SW 1271 (cell line): ENCODE measurements at places on chromosomes 16 and 17.
A peak's percentile ranks its signal among the peaks of the same experiment; 100 is the strongest.

- DNase-seq: no peak
Observed at GRCh38 chr17:78548725-78549124, 28.5 kb downstream of the DNAH17 start.

DNA sequence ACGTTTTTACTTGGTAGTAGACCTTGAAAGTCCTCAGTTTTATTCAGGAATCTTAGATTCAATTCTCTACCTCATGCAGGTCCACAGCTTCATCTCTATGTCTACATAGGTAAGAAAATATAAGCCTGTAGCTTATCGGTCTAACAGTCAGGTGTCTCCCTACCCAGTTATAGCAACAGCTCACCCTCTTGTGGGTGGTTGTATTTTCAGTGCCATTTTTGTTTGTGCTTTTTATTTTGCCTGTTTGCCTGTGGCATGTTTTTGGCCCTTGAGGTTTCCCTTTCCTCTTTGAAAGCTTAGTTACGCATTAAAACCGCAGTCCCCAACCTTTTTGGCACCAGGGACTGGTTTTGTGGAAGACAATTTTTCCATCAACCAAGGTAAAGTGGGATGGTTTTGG is 23.6 kb upstream of the WIPI1 start:
- no peak for DNase-seq

- DNase-seq: peak; percentile 45
Observed at GRCh38 chr17:45170931-45171337, 9.3 kb downstream of the HEXIM2 start.

DNA sequence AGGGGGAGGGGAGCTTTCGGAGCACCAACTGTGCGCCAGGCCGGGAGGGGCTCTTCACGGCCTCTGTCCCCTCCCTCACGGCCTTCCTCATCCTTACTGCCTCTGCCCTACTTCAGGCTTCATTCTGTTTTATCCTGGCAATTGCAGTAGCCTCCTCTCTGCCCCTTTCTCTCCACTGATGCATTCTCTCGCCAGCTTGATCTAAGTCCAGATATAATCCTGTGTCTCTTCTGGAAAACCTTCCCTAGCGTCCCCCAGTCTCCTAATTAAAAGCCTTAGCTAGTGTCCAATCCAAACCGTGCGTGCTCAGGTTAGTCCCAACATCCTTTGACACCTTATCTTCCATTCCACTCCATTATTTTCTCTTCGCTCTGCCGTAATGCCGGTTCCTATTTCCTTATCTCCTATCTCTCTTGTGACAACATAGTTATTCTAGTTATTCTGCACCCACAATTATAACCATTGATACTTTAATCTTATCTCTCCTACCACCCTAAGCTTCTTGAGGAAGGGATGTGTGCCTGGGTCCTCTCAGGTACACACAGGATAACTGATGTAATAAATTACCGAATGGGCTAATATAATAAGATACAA is 869 bp downstream of the ZNF48 start:
- peak; percentile 41 for DNase-seq

DNA sequence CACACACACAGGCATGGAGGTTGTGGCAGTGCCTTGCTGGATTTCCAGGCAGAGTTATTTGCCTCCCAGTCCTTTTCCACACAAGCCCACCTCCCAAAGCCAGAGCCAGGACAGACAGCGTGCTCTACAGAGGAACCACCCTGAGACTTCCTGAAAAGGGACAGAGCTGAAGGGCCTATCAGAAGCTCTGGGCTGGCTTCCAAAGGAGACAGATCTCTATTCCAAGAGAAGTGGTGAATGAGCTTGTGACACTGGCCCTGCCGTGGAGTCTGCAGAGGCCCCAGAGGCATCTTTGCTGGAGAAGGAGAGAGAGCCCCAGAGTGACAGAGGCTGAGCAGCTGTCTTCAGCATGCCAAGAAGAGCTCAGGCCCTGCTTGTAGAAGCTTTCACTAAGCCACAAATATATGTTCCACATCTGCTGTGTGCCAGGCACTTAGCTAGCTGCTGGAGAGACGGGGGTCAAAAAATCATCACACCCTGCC is 8.3 kb upstream of the LPCAT2 start:
- no peak for DNase-seq

- no peak for DNase-seq
Observed at GRCh38 chr17:19013806-19014627, 9.5 kb upstream of the FAM83G start.

GRCh38 chr16:12681653-12682052 is 122.0 kb downstream of the CPPED1 start:
- no peak for DNase-seq

DNA sequence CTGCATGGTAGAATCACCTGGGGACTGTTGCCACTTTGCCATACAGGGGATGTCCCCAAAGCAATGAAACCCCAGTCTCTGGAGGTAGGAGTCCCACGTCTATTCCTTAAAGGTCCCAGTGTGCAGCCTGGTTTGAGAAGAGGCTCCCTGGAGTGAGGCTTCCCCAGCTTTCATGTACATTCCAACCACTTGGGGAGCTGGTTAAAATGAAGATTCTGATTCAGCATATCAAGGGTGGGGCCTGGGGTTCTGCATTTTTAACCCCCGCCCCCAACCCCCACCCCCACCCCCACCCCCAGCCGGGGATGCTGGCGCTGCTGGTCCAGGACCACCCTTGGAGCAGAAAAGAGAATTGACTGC is 241.2 kb downstream of the FOXL1 start:
- DNase-seq: no peak

GRCh38 chr17:1173432-1174262 is 6.1 kb downstream of the ABR start:
- DNase-seq: no peak

GRCh38 chr16:48121276-48121675 is 34.5 kb downstream of the ABCC12 start:
- no peak for DNase-seq

DNA sequence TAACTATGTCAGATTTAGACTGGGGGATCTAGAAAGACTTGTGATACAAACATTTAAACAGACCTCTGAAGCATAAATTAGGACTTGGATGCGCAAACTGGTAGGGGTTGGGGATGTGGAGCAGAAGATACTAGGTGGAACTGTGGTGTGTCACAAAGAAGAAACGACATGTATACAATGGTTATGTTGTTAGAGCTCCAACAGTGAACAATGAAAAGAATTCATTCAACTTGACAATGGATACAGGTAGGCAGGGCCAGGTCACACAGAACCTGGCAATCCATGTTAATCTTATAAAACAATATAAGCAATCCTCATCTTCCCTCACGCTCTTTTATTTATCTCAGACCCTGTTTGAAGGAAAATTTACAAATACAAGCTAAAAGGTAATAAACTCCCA is 102.0 kb downstream of the CDC27 start:
- no peak for DNase-seq

DNA sequence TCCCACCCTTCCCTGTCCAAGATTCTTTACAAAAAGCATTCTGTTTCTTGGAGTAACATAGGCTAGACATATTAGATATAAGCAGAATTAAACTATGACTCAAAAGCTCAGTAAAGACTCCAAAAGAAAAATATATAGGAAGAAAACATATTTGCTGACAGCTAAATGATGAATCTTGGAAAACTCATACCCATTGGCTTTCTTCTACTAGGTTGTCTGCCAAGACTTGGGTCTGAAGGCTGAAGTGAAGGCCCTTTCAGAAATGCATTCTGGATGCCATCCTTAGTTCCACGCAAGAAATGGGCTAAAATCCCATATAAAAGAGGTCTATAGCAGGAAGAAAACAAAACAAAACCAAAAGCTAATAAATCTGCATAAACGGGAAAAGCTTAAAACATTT is 15.1 kb downstream of the CEP20 start:
- no peak for DNase-seq

DNA sequence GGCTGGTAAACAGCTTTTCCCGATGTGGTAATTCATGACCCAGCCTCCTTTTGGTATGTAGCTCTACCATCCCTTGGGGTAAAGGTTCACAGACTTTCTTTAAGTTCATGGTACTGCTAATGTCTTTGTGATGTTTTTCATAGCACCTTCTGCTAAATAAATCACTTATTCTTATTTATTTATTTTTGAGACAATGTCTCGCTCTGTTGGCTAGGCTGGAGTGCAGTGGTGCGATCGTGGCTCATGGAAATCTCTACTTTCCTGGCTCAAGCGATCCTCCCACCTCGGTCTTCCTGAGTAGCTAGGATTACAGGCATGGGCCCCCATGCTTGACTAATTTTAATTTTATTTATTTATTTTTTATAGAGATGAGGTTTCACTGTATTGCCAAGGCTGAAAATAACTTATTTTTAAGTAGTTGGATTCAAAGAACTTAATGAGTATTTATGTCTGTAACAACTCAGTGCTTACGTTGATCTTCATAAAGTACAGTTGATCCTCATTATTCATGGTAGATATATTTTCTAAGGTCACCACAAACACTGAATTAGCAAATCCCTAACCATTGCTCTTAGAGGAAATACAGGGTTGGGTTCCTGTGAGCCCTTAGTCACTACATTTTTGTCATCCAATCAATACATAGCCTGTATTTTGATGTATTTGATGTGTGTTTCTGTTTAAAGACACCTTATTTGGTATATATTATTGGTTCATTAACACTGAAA is 97.1 kb downstream of the SHISA9 start:
- no peak for DNase-seq

GRCh38 chr17:51951741-51952140 is 206.8 kb downstream of the CA10 start:
- no peak for DNase-seq

GRCh38 chr16:48559462-48560211 is 50.3 kb downstream of the N4BP1 start:
- peak; percentile 0 for DNase-seq

DNA sequence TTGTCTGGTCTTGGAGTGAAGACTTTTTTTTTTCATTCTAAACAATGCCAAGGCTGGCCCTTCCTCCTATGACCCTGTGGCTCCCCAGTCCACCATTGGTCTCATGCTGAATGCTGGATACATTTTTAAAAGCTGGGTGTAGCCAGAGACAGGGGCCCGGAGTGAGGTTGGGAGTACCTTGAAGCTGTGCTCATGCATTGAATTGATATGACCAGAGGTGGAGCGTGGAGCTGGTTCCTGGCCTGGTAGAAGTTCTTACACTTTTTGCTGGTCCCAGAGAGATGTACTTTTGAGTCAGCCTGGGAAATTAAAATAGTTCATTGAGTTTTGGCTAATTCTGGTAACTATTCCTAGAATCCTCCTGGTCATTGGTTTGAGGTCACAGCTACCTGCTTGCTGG is 83.6 kb downstream of the CMIP start:
- DNase-seq: no peak

GRCh38 chr17:65656390-65657250 is 95.2 kb upstream of the AXIN2 start:
- DNase-seq: no peak

GRCh38 chr16:51579652-51580360 is 428.7 kb upstream of the SALL1 start:
- no peak for DNase-seq

- DNase-seq: no peak
Observed at GRCh38 chr17:80663781-80664206, 119.2 kb downstream of the RPTOR start.

DNA sequence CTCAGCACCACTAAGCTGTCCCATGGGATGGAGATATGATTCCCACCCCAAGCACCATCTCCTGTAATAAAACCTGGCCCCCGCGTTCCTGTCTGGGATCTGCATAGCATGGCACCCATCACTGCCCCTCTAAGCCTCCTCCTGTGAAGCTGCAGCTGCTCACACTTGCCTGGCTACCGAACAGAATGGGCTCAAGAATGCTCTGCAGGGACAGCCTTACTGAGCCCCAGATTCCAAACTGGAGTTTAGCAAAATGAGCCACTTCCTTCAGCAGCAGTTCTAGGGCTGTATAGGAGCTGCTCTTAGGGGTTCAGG is 256.1 kb downstream of the CPPED1 start:
- no peak for DNase-seq

- no peak for DNase-seq
Observed at GRCh38 chr16:76193906-76194615, 83.1 kb upstream of the CNTNAP4 start.

- no peak for DNase-seq
Observed at GRCh38 chr16:87389245-87389644, 2.9 kb upstream of the MAP1LC3B start.

GRCh38 chr16:53950677-53951076 is 246.7 kb downstream of the FTO start:
- DNase-seq: no peak

DNA sequence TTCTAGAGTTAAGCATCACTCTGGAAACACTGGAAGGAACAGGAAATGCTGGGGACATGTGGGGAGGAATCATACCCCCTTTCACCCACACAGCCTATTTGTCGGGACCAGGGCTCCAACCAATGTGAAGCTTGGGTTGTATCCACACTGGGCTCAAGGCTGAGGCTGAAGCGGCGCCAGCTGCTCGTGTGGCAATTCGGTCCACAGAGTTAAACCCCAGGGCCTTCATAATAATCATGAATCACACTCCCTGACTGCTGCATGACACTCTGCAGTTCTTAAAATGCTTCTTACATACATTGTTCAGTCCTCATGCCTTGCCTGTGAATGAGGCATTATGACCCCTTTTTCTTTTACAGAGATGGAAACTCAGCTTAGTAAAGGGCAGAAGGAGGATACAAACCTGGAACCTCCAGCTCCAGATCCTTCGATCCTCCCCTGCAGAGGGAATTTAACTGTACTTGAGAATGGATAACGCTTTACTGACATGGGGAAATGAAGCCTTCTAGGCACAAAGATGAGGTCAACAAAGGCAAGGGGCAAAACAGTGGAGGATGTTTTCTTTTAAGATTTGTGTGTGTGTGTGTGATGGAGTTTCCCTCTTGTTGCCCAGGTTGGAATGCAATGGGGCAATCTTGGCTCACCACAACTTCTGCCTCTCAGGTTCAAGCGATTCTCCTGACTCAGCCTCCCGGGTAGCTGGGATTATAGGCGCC is 72.7 kb downstream of the SOX9 start:
- DNase-seq: no peak

GRCh38 chr17:74288785-74289184 is 14.8 kb downstream of the DNAI2 start:
- no peak for DNase-seq

- DNase-seq: peak; percentile 27
Observed at GRCh38 chr17:38667099-38667786, 7.5 kb downstream of the EPOP start.

GRCh38 chr16:13021996-13022395 is 120.6 kb downstream of the SHISA9 start:
- DNase-seq: no peak

GRCh38 chr16:17083628-17084027 is 387.1 kb downstream of the XYLT1 start:
- no peak for DNase-seq

DNA sequence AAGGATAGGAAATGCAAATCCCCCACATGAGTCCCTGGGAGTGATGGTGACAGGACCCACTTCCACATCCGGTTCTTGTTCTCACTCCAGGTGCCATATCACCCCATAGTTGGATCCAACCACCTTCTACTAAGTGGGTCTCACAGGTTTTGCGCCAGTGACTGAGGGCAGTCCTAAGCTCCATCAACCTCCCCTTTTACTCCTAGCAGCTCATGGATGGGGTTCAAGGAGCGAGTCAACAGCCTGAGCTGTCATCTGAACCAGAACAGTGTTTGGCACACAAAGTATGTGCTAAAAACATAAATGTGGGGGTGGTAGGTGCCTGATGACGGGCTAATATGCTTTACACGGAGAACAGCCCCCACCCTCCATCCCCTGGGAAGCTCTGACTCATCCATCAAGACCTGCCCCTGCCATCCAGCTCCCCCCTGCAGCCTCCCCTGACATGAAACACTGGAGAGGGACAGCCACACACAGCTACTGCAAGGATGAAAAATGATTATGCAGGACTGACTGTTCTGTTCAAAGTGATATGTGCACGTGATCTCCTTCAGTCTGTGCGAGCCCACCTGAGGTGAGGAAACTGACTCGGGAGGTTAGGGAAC is 143.2 kb upstream of the CDH5 start:
- DNase-seq: no peak
